T-cell (primary cell): ENCODE measurements at places on chromosomes 11 and 22.

GRCh38 chr11:129967996-129968395, 34.6 kb downstream of the PRDM10 start:
- DNase-seq: no peak

- DNase-seq: no peak
These were observed 35.0 kb downstream of the DSCAML1 start for GRCh38 chr11:117761993-117762392.

GRCh38 chr22:49657275-49657973, 170.2 kb downstream of the BRD1 start:
- peak; percentile 68 for DNase-seq

DNA sequence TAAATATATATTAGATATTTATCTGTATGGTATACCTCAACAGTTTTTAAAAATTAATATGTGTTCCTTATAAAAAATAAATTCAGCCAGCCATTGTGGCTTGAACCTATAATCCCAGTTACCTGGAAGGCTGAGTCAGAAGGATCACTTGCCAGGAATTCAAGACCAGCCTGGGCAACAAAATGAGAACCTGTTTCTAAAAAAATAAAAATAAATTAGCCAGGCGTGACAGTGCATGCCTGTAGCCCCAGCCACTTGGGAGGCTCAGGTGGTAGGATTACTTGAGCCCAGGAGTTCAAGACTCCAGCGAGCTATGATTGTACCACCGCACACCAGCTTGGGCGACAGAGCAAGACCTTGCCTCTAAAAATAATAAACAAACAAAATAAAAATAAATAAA, 54.9 kb downstream of the PHF21A start:
- DNase-seq: no peak

GRCh38 chr11:70129051-70129592, 51.0 kb downstream of the ANO1 start:
- no peak for DNase-seq

DNA sequence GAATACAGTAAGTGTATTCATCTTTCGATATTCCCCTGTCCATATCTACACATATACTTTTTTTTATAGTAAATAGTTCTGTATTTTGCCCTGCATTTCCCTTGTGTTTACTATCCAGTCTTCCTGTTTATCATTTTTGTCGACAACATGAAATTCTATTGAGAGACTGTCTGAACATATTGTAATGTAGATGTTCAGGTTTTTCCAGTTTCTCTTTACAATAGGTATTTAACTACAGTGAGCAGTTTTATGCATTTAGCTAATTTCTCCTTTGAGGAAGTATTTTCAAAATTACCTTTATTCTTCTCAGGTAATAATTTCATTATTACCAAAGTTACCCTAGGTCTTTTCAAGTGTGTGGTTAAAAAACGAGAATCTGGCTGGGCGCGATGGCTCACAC, 16.7 kb downstream of the PIK3IP1 start:
- no peak for DNase-seq

- DNase-seq: no peak
These were observed 55.4 kb downstream of the CDON start for GRCh38 chr11:126007238-126007637.

DNA sequence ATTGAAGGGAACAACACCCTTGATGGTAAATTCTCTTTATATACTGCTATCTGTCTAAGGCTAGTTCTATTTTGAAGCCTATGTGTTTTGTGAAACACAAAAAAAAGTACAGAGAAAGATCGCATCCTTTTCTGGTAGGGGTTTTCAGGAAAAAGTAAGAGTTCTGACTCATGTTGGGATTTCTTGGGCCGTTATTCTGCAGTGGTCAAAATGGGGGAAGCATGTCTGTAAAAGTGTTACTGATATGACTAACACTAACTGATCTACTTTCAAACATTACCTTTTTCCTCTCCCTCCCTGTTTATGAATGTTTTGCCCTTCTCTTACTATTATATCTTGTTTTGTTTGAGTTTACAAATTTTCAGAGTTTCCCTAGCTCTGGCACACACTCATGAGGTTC, 53.9 kb downstream of the CTNND1 start:
- DNase-seq: no peak

DNA sequence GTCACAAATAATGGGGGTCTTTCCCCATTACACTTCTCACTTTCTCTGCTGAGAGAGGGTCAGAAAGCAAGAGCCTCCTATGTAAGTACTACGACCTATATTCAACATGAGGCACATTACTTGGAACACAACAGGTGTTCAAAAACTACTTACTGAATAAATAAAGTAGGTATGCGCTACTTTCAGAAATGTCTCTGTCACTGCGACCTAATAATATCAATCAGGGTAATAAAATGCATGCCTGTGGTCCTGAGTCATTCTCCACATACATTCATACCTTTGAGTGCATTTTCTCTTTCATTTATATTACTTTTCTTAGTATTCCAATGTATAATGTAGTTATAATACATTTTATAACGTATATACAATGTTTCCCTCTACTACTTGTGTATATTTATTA, 838.9 kb downstream of the DLG2 start:
- no peak for DNase-seq

DNA sequence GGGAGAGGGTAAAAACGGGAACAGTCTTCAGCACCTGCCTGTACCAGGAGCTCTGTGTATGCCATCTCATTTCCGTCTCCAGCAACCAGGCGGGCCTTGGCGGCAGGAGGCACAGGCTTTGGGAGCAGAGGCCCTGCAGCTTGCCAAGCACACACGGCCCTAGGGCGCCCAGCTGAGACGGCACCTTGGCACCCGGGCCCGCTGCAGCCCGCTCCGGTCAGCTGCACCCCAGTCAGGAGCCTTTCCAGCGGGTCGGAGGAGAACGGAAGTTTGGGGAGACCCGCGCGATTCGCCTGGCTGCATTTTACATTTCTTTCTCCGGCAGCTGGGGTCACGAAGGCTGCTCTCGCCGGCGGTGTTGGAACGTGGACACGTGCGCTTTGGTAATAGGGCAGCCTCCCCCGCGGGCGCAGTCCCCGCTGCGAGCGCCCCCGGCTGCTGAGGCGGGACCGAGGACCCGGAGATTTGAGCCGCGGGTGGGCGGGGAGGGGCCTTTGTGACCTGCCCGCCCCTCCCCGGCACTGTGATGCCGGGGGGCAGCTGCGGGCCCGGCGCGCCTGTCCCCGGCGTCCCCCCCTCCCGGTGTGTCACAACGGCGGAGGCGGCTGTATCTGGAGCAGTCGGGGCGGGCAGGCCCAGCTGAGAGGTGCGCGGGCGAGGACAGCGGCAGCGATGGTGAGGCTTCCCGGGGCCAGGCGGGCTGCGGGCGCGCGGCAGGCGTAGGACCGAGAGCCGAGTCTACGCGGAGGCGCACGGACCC, at the start of gene TUBA8:
TUBA8 (plus strand) TSS at position 616 of the 760 bp plus-strand sequence; CDS start at position 673, 57 bp downstream.
- no peak for DNase-seq

GRCh38 chr22:49807780-49808708, 19.6 kb downstream of the BRD1 start:
- DNase-seq: peak; percentile 64

GRCh38 chr22:19018256-19018655, 82.2 kb upstream of the PRODH start:
- DNase-seq: no peak

- DNase-seq: no peak
These were observed 337.0 kb downstream of the SHANK2 start for GRCh38 chr11:70915158-70915985.

- DNase-seq: no peak
These were observed 387.1 kb downstream of the SOX6 start for GRCh38 chr11:15969281-15969680.

DNA sequence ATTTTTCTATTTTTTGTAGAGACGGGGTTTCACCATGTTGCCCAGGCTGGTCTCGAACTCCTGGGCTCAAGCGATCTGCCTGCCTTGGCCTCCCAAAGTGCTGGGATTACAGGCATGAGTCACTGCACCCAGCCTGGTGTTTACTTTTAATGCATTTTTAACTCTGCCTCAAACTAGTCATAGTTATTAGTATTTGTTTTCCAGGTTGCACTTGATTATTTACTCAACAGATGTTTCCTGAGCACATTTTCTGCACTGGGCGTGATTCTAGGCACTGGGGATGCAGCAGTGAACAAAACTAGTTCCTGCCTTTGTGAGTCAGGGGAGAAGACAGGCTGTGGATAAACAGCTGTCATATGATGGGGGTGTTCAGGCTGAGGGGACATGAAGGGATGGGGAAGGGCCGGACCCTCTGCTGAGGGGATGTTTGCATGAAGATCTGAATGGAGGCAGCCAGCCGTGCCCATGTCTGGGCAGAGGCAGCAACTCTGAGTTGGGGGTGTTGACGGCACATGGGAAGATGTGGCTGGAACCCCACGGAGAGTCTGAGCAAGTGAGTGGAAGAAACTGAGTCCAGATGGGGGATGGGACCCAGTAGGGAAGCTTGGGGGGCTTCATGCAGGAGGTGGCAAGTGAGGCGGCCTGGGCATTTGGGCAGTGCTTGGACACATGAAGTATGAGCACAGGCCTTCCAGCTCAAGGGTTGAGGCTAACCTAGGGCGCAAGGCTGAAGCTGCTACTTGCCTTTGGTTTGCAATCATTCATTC, 34.4 kb downstream of the MPPED1 start:
- no peak for DNase-seq

DNA sequence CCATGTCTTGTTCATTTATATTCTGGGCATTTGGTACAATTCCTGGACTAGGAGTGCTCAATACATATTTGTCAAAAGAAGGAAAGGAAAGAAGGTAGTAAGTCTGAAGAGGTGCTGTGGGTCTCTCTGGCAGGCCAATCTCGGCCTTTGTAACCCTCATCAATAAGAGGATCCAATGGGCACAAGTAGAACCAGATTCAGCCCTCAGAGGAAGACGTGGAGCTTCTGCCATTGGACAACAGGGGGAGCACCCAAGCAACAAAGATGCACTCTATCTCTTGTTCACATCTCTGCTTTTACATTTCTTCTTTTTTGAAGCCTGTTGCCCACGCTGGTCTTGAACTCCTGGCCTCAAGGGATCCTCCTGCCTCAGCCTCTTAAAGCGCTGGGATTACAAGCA, 2.2 kb upstream of the VPS11 start:
- DNase-seq: peak; percentile 38

DNA sequence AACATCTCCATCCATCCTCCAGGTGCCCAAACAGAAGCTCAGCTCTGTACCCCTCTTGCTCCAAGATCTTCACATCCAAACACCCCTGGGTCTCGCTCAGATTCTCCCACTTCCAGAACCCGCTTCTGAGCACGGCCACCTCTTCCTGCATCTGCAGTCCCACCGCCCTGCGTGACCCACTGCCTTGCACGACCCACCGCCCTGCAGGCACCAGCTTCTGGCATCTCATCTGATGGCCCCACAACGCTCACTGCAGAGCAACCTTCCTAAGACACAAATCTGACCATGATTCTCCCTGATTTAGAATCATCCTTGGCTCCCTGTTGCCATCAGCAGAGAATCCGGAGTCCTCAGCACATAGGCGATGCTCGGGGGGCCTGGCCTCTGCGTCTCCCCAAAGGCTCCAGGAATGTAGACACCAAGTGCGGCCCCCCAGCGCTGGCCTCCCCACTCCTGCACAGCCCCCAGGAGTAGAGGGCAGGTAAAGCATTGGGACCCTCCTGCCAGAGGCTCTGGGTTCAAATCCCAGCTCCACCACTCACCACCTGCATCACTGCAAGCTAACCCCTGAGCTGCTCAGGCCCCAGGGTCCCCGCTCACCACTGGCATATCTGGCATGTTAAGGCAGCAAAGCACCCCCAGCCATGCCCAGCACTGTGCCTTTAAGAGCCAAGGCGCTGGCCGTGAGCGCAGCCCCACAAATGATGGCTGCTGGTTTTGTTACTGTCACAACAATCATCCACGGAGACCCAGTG, 459.3 kb downstream of the BRD1 start:
- DNase-seq: no peak

DNA sequence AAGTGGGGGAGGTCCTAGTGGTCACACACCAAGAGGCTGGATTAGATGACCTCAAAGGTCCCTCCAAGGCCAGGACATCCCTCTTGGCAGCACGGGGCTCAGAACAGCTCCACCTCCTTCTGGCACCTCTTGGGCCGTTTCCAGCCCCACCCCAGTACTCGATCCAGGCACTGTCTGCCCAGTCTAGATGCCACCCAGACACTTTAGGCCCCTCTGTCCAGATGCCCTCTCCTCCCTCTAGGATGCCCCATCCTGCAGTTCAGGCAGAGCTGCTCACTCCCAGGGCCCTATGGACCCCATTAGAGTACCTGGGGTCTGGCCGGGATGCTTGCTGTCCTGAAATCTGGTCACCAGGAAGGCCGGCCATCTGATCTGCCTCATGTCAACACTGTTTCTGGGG, 34.7 kb upstream of the PRR5 start:
- no peak for DNase-seq

DNA sequence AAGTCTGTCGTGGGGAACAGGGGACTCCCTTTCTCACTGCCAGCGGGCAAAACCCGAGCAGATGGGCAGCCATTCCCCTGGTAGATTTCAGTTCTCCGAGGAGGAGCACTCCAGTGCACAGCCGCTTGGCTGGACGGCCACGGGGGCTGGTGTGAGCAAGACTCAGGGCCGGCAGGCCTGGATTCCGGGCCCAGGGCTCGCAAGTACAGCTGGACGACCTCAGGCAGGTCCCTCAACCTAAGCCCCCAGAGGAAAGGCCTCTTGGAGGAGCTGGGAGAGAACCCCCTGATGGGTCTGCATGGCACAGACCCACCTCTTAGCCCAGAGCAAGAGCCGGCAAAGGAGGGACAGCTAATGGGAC, 31.3 kb upstream of the TCF20 start:
- DNase-seq: no peak

- DNase-seq: no peak
These were observed 26.8 kb downstream of the CLDN25 start for GRCh38 chr11:113806406-113806805.

- DNase-seq: no peak
These were observed 31.1 kb downstream of the DKK3 start for GRCh38 chr11:11977206-11977938.

DNA sequence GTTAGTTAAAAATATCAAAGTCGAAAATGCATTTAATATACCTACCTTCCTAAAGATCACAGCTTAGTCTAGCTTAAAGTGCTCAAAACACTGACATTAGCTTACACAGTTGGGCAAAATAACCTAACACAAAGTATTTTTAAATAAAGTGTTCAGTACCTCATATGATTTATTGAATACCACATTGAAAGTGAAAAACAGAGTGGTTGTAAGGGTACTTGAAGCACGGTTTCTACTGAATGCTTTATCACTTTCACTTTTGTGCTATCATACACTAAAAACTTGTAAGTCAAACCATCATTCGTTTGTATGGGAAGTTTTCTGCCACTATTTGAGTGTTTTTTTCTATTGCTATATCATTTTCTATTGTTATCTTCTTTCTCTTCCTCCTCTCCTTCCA, 36.6 kb downstream of the ZBTB44 start:
- no peak for DNase-seq
